ENCODE measurements at places on chromosomes 3 and 15. TPM values are rescaled to one million over a fixed set of nuclear protein-coding genes. Genes with fewer than 3 reads are reported as not detected.

Gene ACP3
- total RNA-seq = 4.1 TPM

Gene TF
- 27.3 TPM for total RNA-seq

Gene TMEM207
- not detected for total RNA-seq

Gene RAB43
- 17.7 TPM for total RNA-seq

Gene MESP2
- total RNA-seq = not detected

Gene TEX55
- total RNA-seq = not detected

Gene AZI2
- total RNA-seq = 92.2 TPM

Gene IDH2
- 32.5 TPM for total RNA-seq

Gene PRSS50
- total RNA-seq = 0.32 TPM

Gene AADACL2
- total RNA-seq = not detected

Gene TOPBP1
- 34.2 TPM for total RNA-seq

Gene OSTN
- not detected for total RNA-seq

Gene KLHL40
- total RNA-seq = 0.19 TPM

Gene MYNN
- total RNA-seq = 14.6 TPM

Gene SLC38A3
- 1.5 TPM for total RNA-seq

Gene TNFSF10
- 23.8 TPM for total RNA-seq

Gene ZNF385D
- 41.4 TPM for total RNA-seq

Gene COPG1
- 113 TPM for total RNA-seq

Gene SUCLG2
- total RNA-seq = 37.5 TPM

Gene CPB1
- total RNA-seq = 38.9 TPM

Gene WDR93
- total RNA-seq = not detected

Gene TMEM158
- 3.9 TPM for total RNA-seq

Gene PIERCE2
- total RNA-seq = 3.2 TPM

Gene ATP1B3
- total RNA-seq = 70.8 TPM

Gene NKIRAS1
- 8.9 TPM for total RNA-seq

Gene BSN
- 0.25 TPM for total RNA-seq

Gene BNC1
- 19.3 TPM for total RNA-seq

Gene CX3CR1
- 0.63 TPM for total RNA-seq

Gene UNC13C
- total RNA-seq = not detected

Gene ATP13A4
- 0.36 TPM for total RNA-seq

Gene EBLN2
- 6.3 TPM for total RNA-seq

Gene CTXND1
- total RNA-seq = 0.16 TPM

Gene C3orf70
- total RNA-seq = 3.9 TPM

Gene ROBO2
- 1.1 TPM for total RNA-seq

Gene ARGFX
- not detected for total RNA-seq

Gene GPR62
- not detected for total RNA-seq

Gene CPA3
- total RNA-seq = 16.2 TPM
